ENCODE measurements at places on chromosomes 3 and 15.

GRCh38 chr3:154795582-154795981, 284.5 kb upstream of the MME start:
- no peak for DNase-seq

GRCh38 chr15:63246691-63247469, 30.5 kb upstream of the APH1B start:
- no peak for DNase-seq

DNA sequence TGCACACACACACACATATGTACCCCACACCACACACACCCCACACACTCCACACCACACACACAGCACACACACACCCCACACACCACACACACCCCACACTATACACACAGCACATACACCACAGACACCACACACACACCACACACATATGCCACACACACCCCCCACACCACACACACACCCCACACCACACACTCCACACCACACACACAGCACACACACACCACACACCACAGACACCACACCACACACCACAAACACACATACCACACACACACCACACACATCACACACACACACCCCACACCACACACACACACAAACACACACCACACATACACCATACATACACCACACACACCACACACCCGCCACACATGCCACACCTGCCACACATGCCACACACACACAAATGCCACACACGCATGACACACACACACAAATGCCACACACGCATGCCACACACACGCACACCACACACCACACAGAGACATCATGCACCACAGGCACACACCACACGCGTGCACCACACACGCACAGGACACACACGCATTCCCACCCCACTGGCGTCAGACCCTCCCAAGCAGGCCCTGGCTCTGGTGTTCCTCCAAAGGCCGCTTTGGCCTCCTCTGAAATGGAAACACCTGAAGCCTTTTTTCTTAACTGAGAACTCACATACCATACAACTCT, 15.7 kb downstream of the CHST13 start:
- no peak for DNase-seq

DNA sequence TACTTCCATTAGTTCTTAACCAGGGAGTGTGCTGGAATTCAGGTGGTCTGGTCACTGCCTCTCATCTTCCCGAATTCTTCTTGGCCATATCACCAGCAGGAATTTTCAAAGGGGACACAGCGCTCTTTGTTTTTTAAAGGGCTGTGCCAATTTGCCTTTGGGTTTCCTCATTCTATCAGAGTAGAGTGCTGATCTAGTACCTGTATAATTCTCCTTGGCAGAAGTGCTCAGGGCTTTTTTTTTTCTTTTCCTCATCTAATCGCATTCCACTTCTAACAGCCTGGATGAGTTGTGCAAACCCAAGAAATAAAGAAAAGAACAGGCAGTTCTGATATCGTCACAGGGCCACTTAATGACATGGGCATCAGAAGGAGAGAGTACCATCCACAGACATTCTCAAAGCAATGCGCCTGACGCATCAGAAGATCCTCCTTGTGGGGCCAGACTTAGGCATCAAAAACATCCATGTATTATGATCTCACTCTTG, 121.0 kb downstream of the ASB7 start:
- no peak for DNase-seq

- no peak for DNase-seq
Observed at GRCh38 chr3:194069421-194070219, 66.3 kb upstream of the HES1 start.
